Eye (tissue), 1 donor: ENCODE measurements at places on chromosomes 2 and 18.

- no peak for DNase-seq
These were observed 65.5 kb downstream of the BCL2L11 start for GRCh38 chr2:111186121-111186715.

DNA sequence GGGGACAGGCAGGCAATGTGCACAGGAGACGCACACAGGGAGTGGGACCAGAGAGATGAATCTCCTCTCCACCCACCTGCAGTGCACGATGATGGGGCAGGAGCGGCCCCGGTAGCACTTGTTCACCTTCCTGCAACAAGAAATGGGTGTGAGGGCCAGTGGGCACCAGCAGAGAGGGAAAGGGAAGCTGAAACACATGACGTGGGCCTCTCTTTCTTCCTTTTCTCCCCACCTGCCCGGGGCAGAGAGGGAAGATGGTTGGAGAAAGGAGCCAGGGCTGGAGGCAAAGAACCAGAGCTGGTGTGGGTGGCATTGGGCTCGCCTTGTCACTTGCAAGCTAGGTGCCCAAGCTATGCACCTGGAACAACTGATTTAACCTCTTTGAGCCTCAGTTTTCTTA is 12.2 kb downstream of the DNAJB2 start:
- no peak for DNase-seq

GRCh38 chr2:235766278-235766677 is 272.4 kb downstream of the AGAP1 start:
- peak; percentile 96 for DNase-seq

GRCh38 chr2:134282629-134283400 is 28.9 kb downstream of the MGAT5 start:
- no peak for DNase-seq

GRCh38 chr18:8627107-8627472 is 17.9 kb downstream of the RAB12 start:
- DNase-seq = no peak

DNA sequence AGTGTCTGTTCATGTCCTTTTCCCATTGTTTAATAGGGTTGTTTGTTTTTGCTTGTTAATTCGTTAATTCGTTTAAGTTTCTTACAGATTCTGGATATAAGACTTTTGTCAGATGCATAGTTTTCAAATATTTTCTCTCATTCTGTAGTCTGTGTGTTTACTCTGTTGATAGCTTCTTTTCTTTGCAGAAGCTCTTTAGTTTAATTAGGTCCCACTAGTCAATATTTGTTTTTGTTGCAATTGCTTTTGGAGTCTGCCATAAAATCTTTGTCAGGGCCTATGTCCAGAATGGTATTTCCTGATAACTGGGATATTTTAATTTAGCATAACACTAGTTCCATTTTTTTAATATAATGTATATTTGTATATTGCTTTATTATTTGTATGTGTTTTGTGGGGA is 1380.1 kb downstream of the SUCLG1 start:
- no peak for DNase-seq

- no peak for DNase-seq
These were observed 862 bp downstream of the C18orf54 start for GRCh38 chr18:54358495-54359040.

- no peak for DNase-seq
These were observed 46.2 kb downstream of the FTCDNL1 start for GRCh38 chr2:199804831-199805230.

- no peak for DNase-seq
These were observed 91.0 kb upstream of the MCFD2 start for GRCh38 chr2:47006374-47007222.

- DNase-seq = no peak
These were observed 90.7 kb upstream of the KLHL29 start for GRCh38 chr2:23294238-23294637.

DNA sequence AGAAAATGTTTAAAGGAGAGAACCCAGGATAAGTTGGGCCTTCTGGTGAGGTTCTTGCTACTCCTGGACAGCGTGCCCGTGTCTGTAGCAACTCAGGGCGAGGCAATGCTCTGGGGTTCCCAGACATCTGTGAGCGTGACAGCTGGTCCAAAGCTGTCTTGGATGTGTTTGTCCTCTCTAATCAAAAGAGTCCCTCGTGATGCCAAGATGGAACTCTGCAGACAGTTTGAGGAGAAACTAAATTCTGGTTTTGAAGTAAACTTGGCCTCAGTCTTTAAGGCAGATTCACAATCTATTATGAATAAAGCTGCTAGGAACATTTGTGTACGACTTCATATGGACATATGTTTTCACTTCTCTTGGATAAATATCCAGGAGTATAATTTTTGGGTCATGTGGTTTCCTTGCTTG is 47.3 kb downstream of the TMEM17 start:
- peak; percentile 59 for DNase-seq

- no peak for DNase-seq
These were observed 285.4 kb downstream of the ZEB2 start for GRCh38 chr2:144234542-144234871.

DNA sequence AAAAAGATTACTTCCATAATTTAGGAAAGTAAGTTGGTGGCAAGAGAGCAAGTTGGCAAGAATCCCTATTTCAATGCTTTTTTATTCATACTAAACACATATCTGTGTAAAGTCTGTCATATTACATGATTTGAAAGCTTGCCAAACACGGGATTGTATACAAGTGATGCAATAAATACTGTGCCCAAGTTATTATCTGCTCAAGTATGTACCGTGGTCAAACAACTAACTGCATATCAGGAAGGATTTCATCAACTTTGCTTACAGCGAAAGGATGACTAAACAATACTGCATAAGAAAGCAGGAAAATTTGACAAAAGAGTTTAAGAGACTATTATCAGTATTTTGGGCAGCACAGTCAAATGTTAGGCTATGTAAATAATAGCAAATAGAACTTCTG is 69.6 kb upstream of the SCN1A start:
- no peak for DNase-seq

DNA sequence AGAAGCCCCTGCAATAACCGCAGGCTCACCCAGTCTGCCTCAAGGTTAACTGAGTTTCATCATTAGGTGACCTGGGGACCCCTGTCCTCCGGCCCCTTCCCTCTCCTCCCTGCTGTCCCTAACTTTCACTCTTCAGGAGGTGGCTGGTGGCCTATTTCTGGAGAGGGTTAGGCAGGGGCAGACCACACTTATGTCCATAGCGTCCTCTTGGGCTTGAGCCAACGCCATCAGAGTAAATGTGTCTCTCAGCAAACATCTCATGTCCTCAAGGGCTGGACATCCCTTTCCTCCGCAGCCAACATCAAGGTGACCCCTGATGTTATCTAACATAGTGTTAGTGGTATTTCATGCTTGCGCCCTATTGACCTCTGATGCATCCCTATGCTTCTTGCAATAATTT is 114.8 kb downstream of the BCL11A start:
- no peak for DNase-seq

- no peak for DNase-seq
These were observed 31.7 kb upstream of the SERTAD2 start for GRCh38 chr2:64685430-64685829.

DNA sequence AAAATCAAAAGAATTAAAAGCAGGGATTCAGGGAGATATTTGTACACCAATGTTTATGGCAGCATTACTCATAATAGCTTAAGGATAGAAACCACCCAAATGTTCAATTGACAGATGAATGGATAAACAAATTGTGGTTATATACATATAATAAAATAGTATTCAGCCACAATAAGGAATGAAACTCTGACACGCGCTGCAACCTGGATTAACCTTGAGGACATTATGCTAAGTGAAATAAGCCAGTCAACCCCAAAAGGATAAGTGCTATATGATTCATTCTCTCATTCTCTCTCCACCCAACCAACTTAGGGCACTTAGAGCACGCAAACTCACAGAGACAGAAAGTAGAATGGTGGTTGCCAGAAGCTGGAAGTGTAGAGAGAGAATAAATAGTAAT is 216.8 kb upstream of the SLC14A2 start:
- no peak for DNase-seq

DNA sequence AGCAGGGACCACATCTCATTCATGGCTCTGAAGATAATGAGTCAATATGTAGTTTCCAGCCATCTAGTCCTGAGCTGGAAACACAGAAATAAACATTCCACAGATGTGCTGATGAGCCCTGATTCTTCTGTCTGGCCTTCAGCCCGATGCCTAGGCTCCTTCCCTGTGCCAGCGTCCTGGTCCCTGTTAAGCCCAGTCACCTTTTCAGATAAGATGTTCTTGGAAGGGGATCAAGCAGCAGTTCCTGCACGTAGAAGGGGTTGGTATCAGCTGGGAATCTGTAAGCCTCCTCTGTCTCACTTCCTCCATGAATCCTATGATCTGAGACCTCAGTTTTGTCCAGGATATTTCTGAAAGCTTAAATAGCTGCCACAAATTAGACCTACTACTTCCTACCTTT is 149.3 kb downstream of the TTC32 start:
- no peak for DNase-seq

GRCh38 chr18:77059294-77059916 is 73.2 kb downstream of the MBP start:
- DNase-seq = peak; percentile 78

GRCh38 chr18:59877361-59877760 is 22.4 kb upstream of the PMAIP1 start:
- no peak for DNase-seq

DNA sequence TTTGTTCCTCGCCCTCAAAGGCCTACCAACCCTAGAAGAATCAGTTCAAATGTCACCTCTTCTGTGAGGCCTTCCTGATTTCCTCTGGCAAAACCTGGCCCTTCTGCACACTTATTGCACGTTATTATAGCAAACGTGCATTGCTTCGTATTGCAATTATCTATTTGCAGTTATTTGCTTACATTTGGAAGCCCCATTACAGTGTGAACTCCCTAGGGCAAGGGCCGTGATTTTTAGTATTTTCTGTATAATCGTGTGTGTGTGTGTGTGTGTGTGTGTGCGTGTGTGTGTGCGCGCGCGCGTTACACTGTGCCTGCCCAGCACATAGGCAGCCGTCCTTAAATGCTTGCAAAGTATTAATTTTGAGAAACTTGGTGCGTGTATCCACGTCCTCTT is 460 bp upstream of the SEMA4F start:
- DNase-seq = no peak

DNA sequence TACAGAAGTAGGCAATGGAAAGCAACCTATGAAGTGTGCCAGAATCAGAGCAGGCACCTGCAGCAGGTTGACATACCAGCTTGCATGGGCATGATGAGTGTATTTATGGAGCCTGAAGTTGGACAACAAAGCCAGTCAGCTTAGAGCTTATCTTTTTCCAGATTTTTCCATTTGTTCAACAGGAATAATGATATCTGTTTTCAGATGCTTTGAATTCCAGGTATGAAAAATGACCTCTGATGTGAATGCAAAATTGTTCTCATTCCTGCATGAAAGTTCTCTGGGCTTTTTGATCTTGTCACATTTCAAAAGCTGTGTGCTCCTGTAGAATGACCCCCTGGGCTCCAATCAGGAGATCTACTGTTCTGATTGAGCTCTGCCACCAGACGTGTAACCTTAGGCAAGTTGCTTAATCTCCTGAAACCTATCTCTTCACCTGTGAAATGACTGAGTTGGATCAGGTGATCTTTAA is 38.2 kb upstream of the VIT start:
- no peak for DNase-seq

DNA sequence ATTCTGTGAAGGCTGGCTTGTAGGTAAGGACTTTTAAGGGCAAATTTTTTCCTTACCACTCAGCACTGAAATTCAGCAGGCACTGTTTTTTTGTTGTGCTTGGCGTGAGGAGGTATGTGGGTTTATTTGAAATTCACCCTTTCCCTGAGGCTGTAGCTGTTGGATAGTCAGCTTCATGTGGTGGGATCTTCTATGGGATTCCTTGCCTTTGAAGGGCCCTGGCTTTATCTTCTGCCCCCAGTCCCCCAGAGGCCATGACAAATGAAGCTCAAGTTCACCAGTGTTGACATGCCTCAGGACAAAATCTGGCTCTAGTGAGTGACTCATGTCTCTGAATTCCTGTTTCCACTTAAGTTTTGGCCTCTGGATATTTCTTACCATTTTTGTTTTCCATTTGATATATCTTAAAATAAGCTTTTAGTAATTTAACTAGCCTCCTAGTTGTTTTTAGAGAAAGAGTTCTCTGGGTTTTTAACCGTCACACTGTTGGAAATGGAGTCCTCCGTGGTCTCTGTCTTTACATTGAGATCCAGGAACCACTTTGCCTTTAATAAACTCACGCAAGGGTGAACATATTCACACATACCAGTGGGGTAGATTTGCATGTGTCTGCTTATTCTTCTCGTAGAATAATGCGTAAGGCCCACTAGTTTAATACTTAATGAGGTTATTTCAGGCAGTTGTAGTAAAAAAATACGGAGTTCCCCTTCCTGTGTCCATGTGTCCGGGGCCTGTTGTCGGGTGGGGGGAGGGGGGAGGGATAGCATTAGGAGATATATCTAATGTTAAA is 211.1 kb upstream of the FAM98A start:
- DNase-seq = peak; percentile 48

GRCh38 chr2:125554956-125555355 is 1101.0 kb upstream of the GYPC start:
- DNase-seq = no peak

- no peak for DNase-seq
These were observed 790.4 kb downstream of the TSN start for GRCh38 chr2:122545821-122546220.

GRCh38 chr2:199282309-199282708 is 175.4 kb downstream of the SATB2 start:
- DNase-seq = no peak

GRCh38 chr2:49801898-49802450 is 647.7 kb upstream of the FSHR start:
- peak; percentile 37 for DNase-seq

GRCh38 chr2:203909974-203910373 is 26.6 kb upstream of the ICOS start:
- DNase-seq = no peak

DNA sequence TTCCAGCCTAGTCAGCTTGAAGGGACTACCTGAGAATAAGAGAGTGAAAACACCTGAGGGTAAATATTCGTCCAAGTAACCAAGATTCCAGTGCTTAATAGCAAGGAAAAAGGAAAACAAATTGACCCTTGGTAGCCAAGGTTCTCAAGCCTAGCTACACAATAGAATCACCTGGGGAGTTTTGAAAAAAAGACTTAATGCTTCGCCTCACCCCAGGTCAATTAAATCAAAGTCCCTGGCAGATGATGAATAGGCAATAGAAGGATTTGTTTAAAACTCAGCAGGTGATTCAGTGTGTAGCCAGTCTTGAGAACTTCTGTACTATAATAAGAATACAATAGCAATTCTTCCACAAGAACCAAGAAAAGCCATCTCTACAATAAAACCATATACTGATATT is 500.2 kb downstream of the XIRP2 start:
- DNase-seq = no peak

- no peak for DNase-seq
These were observed 87.5 kb downstream of the SATB2 start for GRCh38 chr2:199370150-199370780.
